NCI-H187 (cell line): ENCODE measurements at places on chromosomes 11 and 22.

DNA sequence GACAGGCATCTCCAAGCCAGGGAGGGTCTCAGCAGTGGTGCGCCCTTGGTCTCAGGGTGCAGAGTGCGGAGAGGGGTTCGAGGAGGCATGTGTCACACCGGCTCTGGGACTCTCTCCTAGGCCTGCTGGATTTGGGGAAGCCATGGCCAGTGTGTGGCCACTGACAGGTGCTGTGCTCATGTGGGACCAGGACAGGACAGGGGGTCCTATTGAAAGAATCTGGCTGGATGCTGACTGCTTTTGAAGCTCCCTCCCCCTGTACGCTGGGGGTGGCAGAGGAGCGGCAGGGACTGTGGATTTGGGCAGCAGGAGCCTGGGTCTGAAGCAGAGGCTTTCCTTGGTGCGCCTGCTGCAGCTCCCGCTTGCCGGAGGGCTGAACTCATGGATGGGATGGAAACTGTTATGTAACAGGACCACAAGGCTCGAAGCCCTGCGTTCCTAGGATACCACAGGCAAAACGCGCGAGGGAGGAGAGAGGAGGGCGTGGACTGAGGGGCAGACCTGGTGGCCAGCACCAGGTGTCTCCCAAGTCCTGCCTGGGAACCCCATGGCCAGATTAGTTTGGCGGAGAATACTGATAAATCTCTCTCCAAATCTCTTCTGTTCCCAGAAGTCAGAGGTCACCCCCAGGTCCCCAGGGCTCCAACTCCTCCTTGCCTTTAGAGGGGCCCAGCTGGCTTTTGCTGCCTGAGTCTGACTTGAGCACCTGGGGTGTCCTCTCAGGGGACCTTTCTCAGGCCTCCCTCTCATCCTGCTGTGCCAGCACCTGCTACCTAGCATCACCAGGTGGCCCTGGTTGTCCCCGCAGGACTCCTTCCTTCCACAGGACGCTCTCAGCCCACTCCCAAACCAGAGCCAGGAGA lies 13.8 kb upstream of the TEF start:
- DNase-seq, result no peak

GRCh38 chr11:17353821-17354600 lies 2.4 kb downstream of the NCR3LG1 start:
- DNase-seq, result no peak

DNA sequence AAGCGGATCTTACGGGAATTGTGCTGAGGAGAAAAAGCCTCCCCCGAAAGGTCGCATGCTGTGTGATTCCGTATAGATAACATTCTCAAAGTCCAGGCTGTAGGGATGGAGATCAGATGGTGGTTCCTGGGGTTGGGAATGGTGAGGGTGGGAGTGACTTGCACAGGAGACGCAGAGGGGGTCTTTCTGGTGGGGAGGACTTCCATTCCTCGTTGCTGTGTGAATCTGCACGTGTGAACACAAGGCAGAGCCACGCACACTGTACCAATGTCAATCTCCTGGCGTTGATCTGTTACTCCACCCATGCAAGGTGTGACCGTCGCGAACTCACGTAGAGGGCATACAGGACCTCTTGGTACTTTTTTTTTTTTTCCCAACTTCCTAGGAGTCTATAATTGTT lies 59.0 kb upstream of the KCNQ1OT1 start:
- no peak for DNase-seq

GRCh38 chr22:20563466-20563906 lies 56.1 kb downstream of the MED15 start:
- DNase-seq, result no peak

GRCh38 chr11:118621071-118621783 lies 13.8 kb downstream of the PHLDB1 start:
- DNase-seq, result peak; percentile 24

GRCh38 chr22:31474743-31475142 lies 14.9 kb downstream of the EIF4ENIF1 start:
- DNase-seq, result no peak

DNA sequence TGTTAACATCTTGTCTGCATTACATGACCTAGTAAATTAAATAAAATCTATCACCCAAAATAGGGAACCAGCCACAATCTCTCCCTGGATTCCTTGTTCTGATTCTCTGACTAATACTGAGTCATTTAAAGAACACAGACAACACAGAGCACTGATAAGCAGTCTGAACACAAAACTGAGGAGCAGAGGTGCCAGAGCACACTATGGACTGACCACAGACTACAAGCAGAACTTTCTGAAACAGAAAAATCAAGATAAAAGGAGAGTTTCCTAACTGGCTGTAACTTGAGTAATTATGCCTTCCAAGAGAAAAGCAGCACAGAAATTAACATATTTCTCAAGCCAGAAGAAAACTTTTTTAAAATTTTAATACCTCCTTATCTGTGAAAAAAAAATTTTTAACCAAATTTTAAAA lies 128.8 kb downstream of the SGSM3 start:
- no peak for DNase-seq

DNA sequence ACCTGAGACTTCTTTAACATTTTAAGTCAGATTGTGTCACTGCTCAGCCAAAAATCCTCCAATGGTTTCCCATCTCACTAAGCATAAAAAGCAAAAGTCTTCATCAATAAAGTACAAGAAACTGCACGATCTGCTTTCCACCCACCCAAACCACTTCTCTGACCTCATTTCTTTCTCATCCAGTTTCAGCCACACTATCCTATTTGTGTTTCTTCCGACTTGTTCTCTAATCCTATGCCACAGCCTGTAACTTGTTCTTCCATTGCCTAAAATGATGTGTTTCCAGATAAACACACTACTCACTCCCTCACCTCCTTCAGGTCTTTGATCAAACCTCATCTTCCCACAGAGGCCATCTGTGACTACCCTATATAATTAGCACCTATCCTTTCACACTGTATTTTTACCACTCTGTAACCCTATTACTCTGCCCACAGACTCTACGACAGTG lies 28.4 kb downstream of the ARHGAP32 start:
- no peak for DNase-seq

DNA sequence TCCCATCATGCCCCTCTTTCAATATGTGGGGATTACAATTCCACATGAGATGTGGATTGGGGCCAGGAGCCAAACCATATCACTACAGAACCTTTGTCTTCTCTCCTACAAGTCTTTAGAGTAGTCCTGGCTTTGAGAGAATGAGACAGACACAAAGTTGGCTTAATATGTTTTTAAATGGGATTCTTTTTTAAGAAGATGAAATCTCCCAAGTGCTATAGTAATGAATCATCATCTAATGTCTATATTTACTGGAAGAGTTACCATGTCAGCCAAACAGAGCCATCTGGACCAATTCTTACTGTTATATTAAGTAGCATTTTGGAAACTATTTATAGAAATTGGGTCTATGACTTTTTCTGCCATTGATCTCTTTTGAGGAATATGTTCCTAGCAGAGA lies 38.1 kb upstream of the CARD18 start:
- no peak for DNase-seq
